Ovary (tissue), 10 donors: ENCODE measurements at places on chromosomes 7 and 10. TPM values are rescaled to one million over a fixed set of nuclear protein-coding genes. Genes with fewer than 3 reads are reported as not detected.

Gene SLC18A2
- 6.3 TPM for total RNA-seq

Gene PRF1
- total RNA-seq, result 1.9 TPM

Gene COL1A2
- 659 TPM for total RNA-seq

DNA sequence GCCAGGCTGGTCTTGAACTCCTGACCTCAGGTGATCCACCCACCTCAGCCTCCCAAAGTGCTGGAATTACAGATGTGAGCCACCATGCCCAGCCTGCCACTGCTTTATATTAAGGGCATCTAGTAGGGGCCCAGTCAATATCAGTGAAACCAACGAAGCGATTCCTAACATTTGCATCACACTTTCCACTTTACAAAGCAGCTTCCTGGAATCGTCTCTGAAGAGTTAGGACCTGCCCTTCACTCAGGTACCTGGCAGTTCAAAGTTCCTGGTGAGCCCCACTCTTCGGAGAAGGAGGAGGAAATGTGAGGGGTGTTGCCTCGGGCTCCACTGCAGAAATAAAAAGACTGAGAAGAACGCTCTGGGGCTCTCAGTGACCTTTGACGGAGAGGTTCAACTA, 31.1 kb upstream of the EZH2 start:
- no peak for DNase-seq
- H3K27ac ChIP-seq, result no peak overlapping the region
- H3K27me3 ChIP-seq, result no peaks in the 10 kb centered on the region
- H3K36me3 ChIP-seq, result no peaks in the 10 kb centered on the region

GRCh38 chr7:5766321-5766761, 15.1 kb downstream of the RNF216 start:
- H3K27ac ChIP-seq, result no peak overlapping the region
- no peaks in the 10 kb centered on the region for H3K36me3 ChIP-seq
- peaks cover 9% of the 10 kb centered on the region for H3K4me1 ChIP-seq
- no peaks in the 10 kb centered on the region for H3K27me3 ChIP-seq

GRCh38 chr7:76397409-76398183, 11.9 kb downstream of the SSC4D start:
- peak; percentile 84 for DNase-seq
- H3K4me1 ChIP-seq, result peaks cover 8% of the 10 kb centered on the region
- no peaks in the 10 kb centered on the region for H3K36me3 ChIP-seq
- no peaks in the 10 kb centered on the region for H3K27me3 ChIP-seq
- peak overlapping the region; percentile 53 for H3K4me3 ChIP-seq
- peak overlapping the region; percentile 24 for H3K27ac ChIP-seq
